Breast epithelium (tissue), 4 donors: ENCODE measurements at places on chromosomes 11 and 22.

GRCh38 chr22:37211866-37212173 lies 457 bp downstream of the SSTR3 start:
- no peak for DNase-seq

DNA sequence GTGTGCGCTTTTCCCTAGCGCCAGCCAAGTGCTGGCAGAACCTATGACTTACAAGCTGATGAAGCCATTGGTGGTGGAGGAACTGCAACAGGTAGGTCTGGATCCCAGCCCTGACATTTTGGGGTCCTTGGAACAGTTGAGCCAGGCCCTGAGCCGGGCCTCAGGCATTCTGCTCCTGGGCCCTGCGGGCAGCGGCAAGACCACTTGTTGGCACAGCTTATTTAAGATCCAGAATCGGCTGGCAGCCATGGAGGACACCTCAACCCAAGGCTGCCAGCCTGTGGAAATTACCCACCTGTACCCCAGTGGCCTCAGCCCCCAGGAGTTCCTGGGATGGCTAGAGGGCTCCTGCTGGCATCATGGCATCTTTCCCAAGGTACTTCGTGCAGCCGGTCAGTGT lies 49.7 kb downstream of the DNHD1 start:
- DNase-seq: no peak

DNA sequence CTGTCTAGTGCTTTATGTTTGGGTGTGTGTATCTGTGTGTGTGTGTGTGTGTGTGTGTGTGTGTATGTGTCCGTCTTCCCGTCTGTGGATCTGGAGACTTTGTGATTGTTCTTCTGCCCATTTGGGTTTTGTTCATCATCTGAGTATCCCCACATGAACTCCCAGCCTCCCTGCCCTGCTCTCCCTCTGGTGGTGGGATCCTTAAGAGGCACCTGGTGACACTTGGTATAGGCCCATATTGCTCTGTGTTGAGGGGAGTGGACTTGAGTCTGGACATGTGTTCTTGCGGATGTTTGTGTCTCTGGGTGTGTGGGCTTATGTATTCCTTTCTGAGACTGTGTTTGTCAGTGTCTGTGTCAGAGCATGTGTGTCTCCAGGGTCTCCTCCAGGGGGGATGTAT lies 15.3 kb downstream of the RCOR2 start:
- DNase-seq: no peak

DNA sequence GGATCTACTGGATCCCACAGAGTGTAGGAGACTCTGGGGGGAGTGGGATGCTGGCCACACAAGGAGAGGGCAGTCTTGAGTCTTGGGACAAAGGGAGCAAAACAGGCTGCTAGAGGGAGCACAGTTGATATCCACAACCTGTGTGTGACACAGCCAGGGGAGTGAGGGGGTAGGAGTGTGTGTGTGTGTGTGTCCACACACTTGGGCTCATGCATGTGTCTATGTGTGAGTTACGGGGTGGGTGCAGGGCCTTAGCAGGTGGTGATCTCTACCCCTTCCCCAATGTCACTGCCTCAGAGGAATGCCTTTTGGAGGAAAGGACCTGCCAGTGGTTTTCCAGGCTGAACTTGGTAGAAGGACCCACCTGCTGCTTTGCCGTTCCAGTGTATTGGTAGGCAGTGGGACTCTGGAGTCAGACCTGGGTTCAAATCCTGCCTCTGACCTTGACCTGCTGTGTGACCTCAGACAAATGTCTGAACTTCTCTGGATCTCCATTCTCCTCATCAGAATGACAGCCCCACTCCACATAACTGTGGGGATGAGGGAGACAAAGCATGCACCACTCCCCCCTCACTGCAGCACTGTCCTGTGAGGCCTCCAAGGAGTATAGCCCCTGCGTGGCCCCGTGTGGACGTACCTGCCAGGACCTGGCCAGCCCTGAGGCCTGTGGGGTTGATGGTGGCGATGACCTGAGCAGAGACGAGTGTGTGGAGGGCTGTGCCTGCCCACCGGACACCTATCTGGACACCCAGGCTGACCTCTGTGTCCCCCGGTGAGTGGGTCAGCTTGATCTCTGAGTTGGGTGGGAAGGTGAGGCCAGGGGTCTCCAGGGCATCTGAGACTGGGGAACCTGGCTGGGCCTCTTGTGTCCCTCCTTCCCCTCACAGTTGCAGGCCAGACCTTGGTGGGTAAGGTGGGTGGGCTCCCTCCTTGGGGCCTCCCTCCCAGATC lies 27.4 kb downstream of the OTOG start:
- peak; percentile 25 for DNase-seq
